Activated naive CD8-positive, alpha-beta T cell treated with anti-CD3 and anti-CD28 coated beads for 36 hours (primary cell): ENCODE measurements at places on chromosomes 16 and 17. TPM values are rescaled to one million over a fixed set of nuclear protein-coding genes. Genes with fewer than 3 reads are reported as not detected.

The IRX5 gene
- not detected for total RNA-seq

The KRT40 gene
- not detected for total RNA-seq

The C17orf67 gene
- total RNA-seq = 1.5 TPM

The KRTAP1-5 gene
- not detected for total RNA-seq

The DYNLRB2 gene
- not detected for total RNA-seq

GRCh38 chr17:31560616-31561235, 169.3 kb downstream of the RAB11FIP4 start:
- DNase-seq = no peak

DNA sequence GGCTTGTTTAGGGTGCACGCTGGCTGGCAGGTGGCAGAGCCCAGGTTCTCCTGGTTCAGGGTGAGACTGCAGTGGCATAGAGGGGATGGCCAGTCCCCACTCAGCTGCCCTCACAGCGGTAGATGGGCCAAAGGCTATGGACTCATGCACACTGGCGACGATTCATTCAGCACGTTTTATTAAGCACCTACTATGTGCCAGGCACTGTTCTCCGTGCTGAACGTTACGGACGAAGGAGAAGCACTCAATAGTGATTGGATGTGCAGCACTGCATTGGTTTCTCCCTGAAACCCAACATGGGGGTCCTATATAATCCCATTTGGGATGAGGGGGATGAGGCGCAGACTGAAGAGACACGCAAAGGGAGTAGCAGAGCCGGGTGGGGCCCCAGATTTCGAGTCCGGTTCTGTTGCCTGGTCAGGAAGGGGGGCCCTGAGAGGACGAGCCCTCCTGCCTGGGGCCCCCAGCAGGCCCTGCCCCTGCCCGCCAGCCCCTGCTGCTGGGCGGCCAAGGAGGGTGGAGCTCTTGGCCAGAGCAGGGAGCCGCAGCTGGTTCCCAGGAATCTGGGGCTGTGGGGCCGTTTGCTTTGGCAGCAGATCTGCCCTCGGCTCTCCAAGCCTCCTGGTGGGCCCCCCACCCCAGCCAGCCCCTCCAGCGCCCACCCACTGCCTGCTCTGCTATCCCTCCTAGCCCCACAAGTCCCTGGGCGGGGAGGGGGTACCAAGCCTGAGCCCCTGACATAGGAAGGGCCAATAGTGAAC, 8.8 kb downstream of the GLIS2 start:
- no peak for DNase-seq
